ENCODE measurements at places on chromosomes 11 and 22. TPM values are rescaled to one million over a fixed set of nuclear protein-coding genes. Genes with fewer than 3 reads are reported as not detected.

- no peak overlapping the region for H3K27ac ChIP-seq
- H3K4me1 ChIP-seq, result peaks cover 8% of the 10 kb centered on the region
- no peaks in the 10 kb centered on the region for H3K36me3 ChIP-seq
- no peak overlapping the region for H3K4me3 ChIP-seq
These were observed 96.9 kb upstream of the PITPNB start for GRCh38 chr22:28015676-28016601.

DNA sequence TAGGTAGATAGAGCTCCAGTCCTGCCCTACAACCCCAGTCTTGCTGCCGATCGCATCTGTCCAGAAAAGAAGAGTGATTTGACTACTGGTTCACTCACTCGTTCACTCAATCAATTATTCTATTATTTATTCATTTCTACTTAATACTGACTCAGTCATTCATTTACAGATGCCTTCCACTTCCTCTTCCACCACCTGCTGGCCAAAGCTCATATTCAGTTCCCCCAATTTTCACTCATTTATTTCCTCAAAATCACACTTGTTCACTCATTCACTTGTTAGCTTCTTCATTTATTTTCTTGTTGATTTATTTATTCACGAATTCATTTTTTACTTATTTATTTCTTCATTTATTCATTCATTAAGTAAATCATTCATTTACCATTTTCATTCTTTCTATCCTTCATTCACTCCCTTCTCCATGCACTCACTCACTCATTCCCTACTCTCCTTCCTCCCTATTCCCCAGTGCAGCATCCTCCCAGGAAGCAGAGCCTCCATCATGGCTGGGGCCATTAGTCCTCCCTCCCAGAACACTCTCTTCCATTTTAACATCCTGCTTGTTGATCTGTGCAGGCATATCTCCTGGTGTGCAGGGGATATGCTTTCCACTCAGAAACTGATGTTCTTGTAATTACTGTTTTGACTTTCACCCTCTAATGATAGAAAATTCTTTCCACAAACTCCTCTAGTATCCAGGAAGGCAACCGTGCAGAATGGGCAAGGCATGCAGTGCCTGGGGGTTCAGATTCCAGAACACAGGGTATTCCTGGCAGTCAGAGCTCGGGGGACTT, 281.0 kb downstream of the TENM4 start:
- no peaks in the 10 kb centered on the region for H3K27me3 ChIP-seq
- H3K4me1 ChIP-seq, result no peaks in the 10 kb centered on the region
- H3K27ac ChIP-seq, result no peak overlapping the region
- no peak for DNase-seq
- no peaks in the 10 kb centered on the region for H3K36me3 ChIP-seq

DNA sequence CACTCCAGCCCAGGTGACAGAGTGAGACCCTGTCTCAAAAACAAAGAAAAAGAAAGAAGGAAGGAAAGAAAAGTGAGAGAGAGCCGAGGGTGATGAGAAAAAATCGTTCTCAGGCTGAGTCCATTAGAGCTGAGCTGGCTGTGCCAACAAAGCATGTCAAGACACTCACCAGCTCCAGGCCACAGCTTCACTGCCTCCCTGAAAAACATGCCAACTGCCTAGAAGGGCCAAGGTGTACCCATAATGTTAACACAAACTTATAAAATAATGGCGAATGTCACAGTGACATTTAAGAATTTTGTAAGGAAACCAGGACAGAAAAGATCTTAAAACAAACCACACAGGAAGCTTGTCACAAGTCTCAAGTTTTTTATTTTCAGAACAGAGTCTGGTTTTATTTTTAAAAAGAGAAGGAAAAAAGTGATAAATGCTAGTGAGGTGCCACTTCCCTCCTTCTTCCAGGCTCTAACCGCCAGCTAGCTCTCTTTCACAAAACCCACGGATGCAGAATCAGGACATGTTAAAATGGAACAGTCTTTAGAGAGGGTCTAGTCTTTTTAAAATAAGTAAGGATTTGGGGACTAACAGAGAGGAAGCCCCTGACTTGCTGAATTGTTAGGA, 5.1 kb downstream of the TMEM121B start:
- H3K4me3 ChIP-seq, result no peak overlapping the region
- H3K27ac ChIP-seq, result no peak overlapping the region
- H3K36me3 ChIP-seq, result no peaks in the 10 kb centered on the region
- no peak for DNase-seq
- H3K27me3 ChIP-seq, result peaks cover 26% of the 10 kb centered on the region
- H3K4me1 ChIP-seq, result peaks cover 5% of the 10 kb centered on the region

DNA sequence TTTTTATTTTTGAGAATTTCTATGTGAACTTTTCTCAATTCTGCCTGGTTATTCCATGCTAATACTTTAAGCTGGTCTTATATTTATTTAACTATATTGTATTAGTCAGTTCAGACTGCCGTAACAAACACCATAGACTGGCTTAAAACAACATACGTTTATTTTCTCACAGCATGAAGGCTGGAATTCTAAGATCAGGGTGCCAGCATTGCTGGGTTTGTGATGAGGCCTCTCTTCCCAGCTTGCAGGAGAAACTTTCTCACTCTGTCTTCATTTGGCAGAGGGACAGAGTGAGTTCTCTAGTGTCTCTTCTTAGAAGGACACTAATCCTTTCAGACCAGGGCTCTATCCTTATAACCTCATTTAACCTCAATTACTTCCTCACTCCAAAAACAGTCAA, 16.2 kb upstream of the TEAD1 start:
- H3K36me3 ChIP-seq, result no peaks in the 10 kb centered on the region
- H3K4me3 ChIP-seq, result no peak overlapping the region
- no peak for DNase-seq
- no peaks in the 10 kb centered on the region for H3K27me3 ChIP-seq
- H3K27ac ChIP-seq, result no peak overlapping the region

DNA sequence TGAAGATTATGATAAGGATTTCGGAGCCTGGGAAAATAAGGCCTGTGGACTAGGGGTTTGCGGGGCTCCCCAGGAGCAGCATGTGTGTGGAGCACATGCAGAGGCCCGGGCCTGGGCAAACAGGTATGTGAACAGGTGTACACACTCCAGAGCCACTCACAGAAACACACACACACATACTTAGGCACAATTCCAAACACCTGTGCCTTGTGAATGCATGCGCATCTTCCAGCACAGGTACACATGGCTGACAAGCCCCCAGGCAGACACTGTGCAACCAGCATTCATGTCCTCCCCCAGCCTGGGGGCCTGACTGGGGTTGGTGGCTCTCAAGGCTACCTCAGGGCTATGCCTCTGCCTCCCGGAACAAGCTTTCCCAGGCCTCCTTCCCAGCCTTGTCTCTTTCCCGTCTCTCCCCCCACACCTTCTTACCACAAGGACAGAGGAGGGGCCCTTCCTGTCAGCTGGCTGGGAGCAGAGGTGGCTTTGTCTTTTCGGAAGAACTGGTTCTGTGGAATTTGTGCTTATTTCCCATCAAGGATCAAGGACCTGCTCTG, 2.6 kb upstream of the P2RY6 start:
- H3K27ac ChIP-seq, result no peak overlapping the region
- peaks cover 2% of the 10 kb centered on the region for H3K4me1 ChIP-seq
- no peak overlapping the region for H3K4me3 ChIP-seq
- peaks cover 13% of the 10 kb centered on the region for H3K27me3 ChIP-seq
- no peaks in the 10 kb centered on the region for H3K36me3 ChIP-seq

DNA sequence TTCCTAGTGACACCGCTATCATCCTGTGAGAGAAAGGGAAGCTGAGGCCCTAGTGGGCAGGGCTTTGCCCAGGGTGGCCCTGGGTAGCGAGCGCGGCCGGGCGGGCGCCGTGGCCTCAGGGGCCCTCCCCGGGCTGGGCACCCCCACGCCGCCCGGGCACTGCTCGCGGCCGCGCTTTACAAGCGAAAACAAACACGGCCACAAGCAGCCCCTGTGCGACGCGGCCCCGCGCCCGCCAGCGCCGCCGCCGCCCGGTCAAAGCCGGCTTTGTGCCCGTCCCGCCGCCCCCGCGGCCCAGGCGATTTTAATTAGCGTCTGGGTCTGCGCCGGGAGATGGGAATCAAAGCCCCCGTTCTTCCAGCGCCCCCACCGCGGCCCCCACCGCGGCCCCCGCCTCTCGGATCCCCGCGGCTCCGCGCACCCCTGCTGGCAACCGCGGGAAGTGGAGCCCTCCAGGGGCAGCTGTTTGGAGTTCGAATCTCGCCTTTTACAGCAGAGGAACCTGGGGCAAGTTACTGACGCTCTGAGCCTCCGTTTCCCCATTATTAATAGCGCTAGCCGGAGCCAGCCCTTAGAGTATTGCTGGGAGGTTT, 47.9 kb downstream of the CHRDL2 start:
- H3K4me1 ChIP-seq, result peaks cover 17% of the 10 kb centered on the region
- peak overlapping the region; percentile 41 for H3K27ac ChIP-seq
- H3K36me3 ChIP-seq, result no peaks in the 10 kb centered on the region

DNA sequence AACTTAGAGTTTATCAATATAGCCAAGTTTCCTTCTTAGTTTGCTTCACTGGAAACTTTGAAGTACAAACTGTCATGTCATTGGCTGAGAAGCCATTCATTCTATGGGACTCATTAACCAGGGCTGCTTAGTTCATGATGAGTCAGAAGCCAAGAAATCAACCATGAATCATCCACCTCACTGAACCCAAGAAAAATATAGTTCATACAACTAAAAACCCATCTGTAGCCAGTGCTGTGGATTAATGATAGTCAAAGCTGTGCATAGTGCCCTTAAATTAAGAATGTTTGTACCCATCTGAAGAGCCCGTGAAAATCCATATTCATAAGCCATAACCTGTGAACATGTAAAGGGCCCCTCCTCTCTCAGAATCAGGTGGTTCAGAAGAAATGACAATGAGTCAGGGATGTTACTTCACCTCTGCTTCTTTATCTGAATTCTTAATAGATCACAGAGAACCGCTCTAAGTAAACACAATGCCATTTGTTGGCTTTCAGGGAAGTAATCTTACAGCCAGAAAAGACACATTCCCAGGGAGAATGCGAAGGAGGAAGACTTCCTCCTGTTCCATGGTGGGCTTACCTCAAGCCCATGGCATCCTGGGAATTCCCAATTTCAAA, 25.4 kb downstream of the MMP20 start:
- H3K4me3 ChIP-seq, result no peak overlapping the region
- no peak overlapping the region for H3K27ac ChIP-seq
- no peaks in the 10 kb centered on the region for H3K27me3 ChIP-seq
- no peaks in the 10 kb centered on the region for H3K36me3 ChIP-seq
- DNase-seq, result no peak
- peaks cover 10% of the 10 kb centered on the region for H3K4me1 ChIP-seq

- no peaks in the 10 kb centered on the region for H3K36me3 ChIP-seq
- no peak for DNase-seq
- no peaks in the 10 kb centered on the region for H3K27me3 ChIP-seq
These were observed 32.1 kb upstream of the WNT7B start for GRCh38 chr22:46008836-46009596.

The CREB3L1 gene
- 43.4 TPM for total RNA-seq

DNA sequence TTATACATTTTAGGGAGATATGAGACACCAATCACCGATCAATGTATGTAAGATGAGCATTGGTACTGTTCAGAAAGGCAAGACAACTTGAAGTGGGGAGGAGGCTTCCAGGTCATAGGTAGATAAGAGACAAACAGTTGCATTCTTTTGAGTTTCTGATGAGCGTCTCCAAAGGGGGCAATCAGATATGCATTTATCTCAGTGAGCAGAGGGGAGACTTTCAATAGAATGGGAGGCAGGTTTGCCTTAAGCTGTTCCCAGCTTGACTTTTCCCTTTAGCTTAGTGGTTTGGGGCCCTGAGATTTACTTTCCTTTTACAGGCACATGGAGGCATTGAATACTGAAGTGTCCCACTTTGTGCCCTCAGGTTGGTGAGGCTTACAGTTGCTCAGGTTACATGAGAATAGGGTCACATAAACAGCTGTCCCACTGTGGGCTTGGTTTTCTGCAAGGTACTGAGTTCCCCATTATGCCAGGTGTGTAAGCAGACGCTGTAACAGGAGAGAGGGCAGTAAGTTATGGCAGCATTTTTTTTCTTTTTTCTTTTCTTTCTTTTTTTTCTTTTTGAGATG, 129.8 kb upstream of the SERPIND1 start:
- no peak for DNase-seq
- no peaks in the 10 kb centered on the region for H3K27me3 ChIP-seq
- no peak overlapping the region for H3K27ac ChIP-seq

GRCh38 chr11:31822927-31823643, 12.0 kb upstream of the PAX6 start:
- H3K4me1 ChIP-seq, result peaks cover 14% of the 10 kb centered on the region
- no peak for DNase-seq
- H3K4me3 ChIP-seq, result no peak overlapping the region
- H3K36me3 ChIP-seq, result no peaks in the 10 kb centered on the region
- H3K27me3 ChIP-seq, result peaks cover 100% of the 10 kb centered on the region
- no peak overlapping the region for H3K27ac ChIP-seq

- DNase-seq, result no peak
- H3K4me1 ChIP-seq, result peaks cover 25% of the 10 kb centered on the region
- H3K27me3 ChIP-seq, result peaks cover 6% of the 10 kb centered on the region
- H3K27ac ChIP-seq, result no peak overlapping the region
- H3K36me3 ChIP-seq, result no peaks in the 10 kb centered on the region
These were observed 1.5 kb downstream of the GLB1L2 start for GRCh38 chr11:134333312-134333711.
